ENCODE measurements at places on chromosomes 6 and 20.

DNA sequence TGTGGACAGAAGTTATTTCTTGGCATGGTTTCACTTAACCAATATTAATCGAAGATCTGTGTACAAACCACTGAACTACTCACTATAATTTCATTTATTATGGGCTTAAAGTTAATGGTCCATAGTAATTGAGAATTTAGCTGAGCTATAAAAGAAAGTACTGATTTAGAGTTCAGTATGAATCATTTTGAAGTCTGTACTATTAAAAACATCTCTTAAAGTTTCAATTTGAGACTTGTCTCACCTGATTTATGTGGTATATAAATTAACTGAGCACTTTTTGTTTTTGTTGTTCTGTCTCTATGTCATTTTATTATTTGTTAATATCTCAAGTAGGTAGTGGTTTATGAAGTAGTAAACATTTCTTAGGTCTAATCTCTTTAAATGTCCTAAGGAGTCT lies 24.9 kb downstream of the KPNA5 start:
- no peak for DNase-seq

DNA sequence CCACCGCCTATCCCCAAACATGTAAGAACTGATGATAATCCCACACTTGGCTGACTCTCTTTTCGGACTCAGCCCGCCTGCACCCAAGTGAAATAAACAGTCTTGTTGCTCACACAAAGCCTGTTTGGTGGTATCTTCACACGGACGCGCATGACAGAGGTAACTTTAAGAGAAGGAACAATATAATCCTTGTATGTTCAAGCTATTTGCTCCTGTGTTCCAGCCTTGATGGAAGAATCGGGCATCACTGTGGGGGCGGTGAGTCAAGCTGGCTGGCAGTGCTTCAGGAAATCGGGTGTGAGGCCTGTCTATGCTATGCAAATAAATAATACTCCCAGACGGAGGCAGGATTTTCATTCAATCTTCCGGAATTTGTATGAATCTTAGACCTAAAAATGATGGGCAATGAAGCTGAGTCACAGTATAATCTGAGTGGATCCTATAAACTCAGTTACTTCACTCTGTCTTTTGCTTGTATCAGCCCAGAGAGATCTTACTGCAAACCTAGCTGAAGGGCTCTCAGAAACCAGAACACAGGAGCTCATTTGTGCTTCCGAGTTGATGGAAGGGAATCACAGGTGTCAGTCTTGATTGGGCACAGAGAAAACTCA lies 45.2 kb upstream of the NT5E start:
- no peak for DNase-seq

DNA sequence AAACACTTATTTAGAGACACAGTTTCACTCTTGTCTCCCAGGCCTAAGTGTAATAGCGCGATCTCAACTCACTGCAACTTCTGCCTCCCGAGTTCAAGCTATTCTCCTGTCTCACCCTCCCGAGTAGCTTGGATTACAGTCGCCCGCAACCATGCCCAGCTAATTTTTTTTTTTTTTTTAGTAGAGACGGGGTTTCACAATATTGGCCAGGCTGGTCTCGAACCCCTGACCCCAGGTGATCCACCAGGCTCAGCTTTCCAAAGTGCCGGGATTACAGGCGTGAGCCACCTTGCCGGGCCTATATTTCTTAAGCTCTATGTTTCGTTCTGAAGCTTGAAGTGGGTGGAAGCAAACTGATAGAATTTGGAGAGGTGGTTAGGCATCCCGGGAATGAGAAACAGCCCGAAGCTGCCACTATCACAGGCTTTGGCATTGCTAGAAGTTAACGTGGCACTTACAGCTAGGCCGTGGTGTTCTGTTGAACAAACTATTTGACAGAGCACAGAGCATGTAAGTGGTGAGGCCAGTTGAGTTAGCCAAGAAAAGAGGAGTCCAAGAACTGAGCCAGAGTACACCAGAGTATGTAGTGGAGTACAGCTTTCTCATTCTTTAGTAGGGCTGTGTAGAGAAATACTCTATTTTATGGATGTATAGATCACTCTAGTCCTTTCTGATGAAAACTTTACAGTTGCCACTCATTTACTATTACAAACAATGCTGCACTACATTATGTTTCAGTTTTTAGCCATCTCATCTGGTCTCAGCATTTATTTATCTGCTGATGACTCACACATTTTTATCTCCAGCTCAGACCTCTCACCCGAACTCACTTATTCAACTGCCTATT lies 62.0 kb upstream of the HFE start:
- no peak for DNase-seq

GRCh38 chr6:113381959-113382358 lies 475.2 kb upstream of the MARCKS start:
- no peak for DNase-seq

DNA sequence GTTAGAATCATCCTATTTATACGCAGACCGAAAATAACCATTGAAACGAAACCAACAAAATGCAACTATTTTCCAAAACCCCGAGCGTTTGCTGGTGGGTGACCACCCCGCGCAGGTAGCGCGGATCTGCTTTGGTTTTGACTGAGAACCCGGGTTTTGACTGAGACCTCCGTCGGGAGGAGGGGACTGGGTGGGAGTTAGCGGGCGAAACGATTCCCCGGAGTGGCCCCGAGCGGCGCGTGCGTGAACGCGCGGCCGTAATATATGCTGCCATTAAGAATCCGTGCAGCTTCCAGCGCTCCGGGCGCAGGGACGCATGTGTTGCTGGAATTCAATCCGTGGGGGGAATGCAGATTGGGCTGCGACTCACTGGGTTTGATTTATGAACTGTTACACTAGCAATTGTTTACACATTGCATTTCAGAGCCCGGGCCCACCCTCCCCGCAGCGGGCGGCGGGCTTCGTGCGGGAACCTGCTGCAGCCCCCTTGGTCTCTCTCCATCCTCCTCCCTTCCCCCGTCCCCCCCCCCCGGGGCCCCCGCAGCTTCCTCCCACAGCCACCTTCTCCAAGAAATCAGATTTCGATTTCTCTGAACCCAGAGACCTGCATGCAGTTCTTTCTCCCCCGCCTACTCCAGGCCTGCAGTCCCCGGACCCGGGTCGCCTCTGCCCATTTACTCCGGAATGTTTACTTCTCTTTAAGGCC lies 9.9 kb downstream of the NRN1 start:
- no peak for DNase-seq

DNA sequence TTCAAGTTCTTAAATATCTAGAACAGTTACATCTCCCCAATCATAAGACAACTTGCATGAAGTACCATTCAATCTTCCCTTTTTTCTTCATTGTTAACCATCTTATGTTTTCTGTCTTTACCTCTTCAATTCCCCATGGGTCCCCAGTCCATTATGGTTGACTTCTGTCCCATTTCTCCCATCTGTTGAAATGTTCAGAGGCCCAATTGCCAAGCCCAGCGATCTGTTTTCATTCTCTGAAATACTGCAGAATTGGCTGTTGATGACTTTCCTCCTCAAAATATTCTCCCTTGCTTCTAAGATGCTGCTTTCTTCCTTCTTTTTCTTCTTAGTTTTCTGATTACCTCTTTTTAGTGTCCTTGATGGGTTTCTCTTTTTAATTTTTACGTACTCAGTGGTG lies 26.0 kb downstream of the DSTN start:
- DNase-seq = no peak

DNA sequence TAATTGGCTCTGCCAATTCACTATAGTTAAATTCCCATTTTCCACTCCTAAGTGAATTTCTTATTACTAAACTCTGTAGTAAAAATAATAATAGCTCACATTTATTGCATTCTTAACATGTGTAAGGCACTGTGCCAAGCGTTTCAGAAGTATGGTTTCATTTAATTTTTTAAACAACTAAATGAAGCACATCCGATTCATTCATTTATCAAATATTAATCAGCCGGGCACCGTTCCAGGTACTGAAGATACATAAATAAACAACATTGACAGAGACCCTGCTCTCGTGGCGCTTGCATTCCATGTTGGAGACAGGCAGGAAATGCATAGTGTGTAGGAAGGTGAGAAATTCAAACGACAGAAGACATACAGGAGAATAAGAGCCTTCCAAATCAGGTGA lies 423.2 kb upstream of the JARID2 start:
- no peak for DNase-seq

DNA sequence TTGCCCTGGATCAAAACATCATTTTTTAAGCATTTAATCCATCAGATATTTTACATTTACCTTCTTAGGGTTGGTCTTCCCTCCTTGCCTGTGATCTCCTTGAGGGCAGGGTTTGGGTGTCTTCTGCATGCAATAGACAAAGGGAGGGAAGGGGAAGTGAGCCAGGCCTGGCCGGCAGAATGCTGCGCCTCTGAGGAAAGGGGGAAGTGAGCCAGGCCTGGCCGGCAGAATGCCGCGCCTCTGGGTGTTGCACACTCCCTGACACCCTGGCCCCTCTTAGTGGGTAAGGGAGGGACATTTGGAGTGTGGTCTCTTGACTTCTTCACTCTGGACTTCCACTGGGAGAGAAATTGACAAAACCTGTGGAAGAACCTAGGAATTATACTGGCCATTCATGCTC lies 12.4 kb downstream of the PSMF1 start:
- DNase-seq = no peak

- no peak for DNase-seq
These were observed 25.7 kb downstream of the SUMO4 start for GRCh38 chr6:149425754-149426153.

DNA sequence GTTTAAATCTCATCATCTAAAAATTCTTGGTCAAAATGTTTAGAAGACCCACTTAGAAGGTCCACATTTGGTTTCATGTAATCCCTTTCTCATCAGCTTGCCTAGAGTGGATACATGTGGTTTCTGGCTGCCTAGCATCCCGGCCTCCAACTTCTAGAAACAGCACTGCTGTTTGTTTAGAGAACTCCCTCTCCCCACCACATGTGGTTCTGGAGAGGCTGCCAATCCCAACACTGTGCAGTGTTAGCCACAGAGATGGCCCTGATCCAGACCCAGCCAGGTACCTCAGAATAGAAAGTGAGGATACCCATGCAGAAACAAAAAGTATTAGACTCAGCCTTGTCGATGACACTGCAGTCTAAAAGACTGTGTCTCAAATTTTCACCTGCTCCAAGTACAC lies 241.8 kb downstream of the BCKDHB start:
- DNase-seq = no peak

DNA sequence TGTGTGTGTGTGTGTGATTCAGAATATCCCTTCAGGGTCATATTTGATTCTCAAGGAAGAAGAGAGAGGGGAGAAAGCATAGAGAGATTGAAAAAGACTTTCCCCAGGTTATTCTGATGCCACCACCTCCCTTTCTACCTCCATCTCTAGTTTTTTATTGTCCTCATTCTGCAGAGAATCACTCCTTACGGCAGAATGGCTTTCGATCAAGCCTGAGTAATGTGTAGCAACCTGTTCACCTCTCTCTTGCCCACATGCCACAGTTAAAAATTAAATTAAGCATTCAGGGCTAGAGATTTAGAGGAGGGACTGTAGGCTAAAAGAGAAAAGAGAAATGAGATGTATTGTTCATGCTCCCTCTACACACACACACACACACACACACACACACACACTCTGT lies 18.1 kb downstream of the KLHL32 start:
- no peak for DNase-seq

GRCh38 chr6:210104-210456 lies 82.2 kb upstream of the DUSP22 start:
- no peak for DNase-seq

GRCh38 chr6:14693301-14694192 lies 552.3 kb upstream of the JARID2 start:
- DNase-seq = no peak

GRCh38 chr20:50323209-50323608 lies 132.6 kb downstream of the CEBPB start:
- DNase-seq = no peak

DNA sequence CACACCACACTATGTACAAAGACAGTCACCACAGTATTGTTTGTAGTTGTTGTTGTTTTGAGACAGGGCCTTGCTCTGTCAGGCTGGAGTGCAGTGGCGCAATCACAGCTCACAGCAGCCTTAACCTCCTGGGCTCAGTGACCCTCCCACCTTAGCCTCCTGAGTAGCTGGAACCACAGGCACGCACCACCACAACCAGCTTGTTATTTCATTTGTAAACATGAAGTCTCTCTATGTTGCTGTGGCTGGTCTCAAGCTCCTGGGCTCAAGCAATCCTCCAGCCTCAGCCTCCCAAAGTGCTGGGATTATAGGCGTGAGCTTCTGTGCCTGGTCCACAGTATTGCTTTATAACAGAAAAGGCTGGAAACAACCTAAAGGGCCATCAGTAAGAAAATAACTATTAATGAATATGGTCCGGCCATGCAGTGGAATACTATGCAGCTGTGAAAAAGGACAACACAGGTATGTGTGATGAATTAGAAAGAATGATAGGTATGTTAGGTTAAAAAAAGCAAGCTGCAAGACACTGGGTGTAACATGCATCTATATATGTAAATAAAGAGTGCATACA lies 30.0 kb upstream of the PTGIS start:
- no peak for DNase-seq

GRCh38 chr6:33373960-33374910 lies 17.4 kb upstream of the KIFC1 start:
- no peak for DNase-seq

GRCh38 chr6:166560222-166560621 lies 26.3 kb downstream of the RAMACL start:
- DNase-seq = no peak

DNA sequence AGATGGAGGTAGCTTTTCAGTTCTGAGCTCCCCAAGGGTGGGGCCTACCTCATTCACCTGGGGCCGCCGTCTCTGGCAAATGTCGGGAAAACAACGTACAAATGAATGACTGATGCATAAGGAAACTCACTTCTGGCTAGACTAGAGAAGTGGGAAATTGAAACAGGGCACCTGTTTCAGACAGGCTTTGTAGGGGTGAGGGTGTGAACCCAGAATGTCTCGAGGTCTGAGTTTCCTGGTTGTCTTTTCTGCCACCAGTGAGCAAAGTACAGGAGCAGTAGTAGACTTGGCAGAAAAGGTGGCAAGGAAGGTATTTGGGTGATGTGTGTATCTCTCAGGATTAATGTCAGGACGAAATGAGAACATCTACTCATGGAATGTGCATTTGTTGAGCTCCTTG lies 308.5 kb downstream of the CLIC5 start:
- DNase-seq = no peak

- peak; percentile 59 for DNase-seq
These were observed 137.9 kb downstream of the DLL1 start for GRCh38 chr6:170152989-170153388.

- DNase-seq = no peak
These were observed 7.5 kb downstream of the NEDD9 start for GRCh38 chr6:11224966-11225463.

- DNase-seq = no peak
These were observed 15.3 kb upstream of the CCN2 start for GRCh38 chr6:131966443-131966842.

GRCh38 chr6:37051138-37052026 lies 45.9 kb downstream of the FGD2 start:
- peak; percentile 75 for DNase-seq

DNA sequence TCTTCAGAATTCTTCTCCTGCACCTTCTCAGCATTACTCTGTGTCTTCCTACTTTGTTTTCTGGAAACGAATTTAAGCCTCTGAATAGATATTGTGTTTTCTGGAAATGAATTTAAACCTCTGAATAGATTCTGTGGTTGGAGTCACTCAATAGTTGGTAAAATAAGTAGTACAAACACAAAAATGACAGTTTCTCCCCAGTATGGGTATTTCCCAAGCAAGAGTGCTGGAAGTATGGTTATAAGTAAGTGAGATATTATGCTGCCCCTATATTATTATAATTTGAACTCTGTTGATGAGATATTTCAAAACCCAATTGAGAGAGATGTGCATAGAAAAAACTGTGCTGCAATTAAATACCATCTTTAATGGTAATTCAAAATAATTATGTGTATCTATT lies 94.9 kb downstream of the TINAG start:
- no peak for DNase-seq
